ENCODE measurements at places on chromosomes 2 and 18.

DNA sequence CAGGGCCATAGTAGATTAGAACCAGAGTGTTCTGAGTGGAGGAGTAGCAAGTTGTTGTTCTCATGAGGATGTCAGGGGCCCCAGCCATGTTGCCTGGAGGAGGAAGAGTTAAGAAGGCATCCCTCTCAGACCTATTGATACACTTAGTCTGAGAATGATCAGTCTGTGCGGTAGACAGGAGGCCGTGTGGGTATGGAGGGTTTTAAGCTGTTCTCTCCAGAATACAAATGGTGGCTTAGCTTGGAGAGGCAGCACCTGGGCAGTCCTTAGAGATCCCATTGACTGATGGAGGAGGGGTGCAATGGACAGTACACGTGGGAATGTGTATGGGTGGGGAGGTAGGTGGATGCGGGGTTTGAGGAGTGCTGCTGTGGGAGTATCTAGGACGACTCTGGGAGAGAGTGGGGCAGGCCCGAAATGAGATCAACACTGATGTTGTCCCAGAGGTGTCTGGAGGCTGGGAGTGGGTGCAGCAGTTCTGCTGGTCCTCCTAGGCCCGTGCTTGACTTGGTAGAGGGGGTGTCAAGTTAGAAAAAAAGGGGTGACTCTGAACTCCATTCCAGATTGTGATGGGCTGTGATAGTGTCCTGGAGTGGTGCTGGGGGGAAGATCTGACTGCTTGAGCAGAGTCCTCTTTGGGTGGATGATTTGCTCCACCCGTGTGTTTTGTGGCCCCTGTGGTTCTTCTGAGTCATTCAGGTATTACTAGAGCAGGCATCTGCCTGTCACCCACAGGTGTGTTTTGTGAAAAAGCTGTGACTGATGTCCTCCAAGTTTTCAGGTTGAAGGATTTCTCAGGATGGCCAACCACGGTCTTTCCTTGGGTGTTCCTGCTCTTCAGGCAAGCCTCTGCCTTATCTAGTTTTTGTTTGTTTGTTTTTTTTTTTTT, 44.7 kb downstream of the C2orf42 start:
- DNase-seq, result no peak

- DNase-seq, result no peak
Observed at GRCh38 chr2:237909075-237909695, 49.8 kb downstream of the RAMP1 start.

- no peak for DNase-seq
Observed at GRCh38 chr2:167764772-167765341, 482.5 kb downstream of the STK39 start.

DNA sequence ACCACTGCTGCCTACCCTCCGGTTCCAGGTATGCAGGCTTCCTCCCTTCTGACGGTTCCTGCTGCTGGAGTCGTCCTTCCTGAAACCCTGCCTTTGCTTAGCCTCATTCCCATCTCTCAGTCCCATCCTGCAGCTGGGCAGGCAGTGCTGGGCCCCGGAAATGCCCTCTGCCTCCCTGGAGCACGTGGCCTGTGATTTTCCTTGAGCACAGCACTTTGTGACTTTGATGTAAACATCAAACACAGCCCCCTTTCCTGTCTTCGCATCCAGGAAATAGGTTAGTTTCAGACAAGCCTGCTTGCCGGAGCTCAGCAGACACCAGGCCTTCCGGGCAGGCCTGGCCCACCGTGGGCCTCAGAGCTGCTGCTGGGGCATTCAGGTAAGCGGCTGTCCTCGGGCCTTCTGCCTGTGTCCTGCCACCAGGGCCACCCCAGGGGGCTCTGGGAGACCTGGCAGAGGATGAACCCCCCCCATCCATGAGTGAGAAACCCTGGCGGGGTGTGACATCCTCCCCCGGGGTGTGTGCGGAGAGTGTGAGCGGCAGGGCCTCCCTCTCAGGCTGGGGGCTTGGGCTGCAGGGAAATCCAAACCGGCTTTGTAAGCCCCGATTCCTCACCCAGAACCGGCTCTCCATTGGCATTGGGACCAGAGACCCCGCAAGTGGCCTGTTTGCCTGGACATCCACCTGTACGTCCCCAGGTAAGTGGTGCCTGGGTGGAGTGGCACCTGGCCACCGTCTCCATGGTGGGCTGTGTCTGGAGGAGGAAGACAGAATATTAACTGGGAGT, at the start of gene ZAP70:
TSS of gene ZAP70 (plus strand) at position 281 of the 788 bp plus-strand sequence. CDS start 10,461 bp downstream, outside the sequence.
- peak; percentile 10 for DNase-seq

DNA sequence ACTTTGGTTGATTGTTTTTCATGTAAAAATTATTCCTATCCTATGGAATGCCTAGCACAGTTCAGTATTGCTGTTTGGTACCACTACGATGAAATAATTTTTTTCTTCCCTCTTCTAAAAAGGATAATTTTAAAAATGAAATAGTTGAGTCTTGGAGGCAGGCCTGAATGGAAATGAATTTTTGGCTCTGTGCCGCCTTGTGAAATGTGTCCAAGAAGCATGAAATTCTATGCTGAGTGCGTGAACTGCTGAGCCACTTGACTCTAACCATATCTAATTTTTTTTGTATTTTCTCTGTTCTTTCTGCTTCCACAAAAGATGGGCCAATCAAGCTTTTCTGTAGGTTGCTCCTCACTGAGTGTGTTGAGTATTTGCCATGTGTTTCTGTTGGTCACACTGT, 95.0 kb downstream of the PRPF40A start:
- DNase-seq, result no peak

DNA sequence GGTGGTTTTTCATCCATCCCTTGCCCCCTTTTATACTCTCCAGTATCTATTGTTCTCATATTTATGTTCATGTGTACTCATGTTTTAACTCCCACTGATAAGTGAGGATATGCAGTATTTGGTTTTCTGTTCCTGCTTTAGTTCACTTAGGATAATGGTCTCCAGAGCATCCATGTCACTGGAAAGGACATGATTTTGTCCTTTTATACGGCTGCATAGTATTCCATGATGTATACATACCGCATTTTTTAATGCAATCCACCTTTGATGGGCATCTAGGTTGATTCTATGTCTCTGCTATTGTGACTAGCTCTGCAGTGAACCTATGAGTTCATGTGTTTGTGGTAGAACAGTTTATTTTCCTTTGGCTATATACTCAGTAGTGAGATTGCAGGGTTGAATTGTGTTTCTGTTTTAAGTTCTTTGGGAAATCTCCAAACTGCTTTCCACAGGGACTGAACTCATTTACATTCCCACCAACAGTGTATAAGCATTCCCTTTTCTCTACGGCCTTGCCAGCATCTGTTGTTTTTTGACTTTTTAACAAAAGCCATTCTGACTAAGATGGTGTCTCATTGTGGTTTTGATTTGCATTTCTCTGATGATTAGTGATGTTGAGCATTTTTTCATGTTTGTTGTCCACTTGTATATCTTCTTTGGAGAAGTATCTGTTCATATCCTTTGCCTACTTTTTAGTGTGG, 420.2 kb downstream of the THSD7B start:
- DNase-seq, result no peak

DNA sequence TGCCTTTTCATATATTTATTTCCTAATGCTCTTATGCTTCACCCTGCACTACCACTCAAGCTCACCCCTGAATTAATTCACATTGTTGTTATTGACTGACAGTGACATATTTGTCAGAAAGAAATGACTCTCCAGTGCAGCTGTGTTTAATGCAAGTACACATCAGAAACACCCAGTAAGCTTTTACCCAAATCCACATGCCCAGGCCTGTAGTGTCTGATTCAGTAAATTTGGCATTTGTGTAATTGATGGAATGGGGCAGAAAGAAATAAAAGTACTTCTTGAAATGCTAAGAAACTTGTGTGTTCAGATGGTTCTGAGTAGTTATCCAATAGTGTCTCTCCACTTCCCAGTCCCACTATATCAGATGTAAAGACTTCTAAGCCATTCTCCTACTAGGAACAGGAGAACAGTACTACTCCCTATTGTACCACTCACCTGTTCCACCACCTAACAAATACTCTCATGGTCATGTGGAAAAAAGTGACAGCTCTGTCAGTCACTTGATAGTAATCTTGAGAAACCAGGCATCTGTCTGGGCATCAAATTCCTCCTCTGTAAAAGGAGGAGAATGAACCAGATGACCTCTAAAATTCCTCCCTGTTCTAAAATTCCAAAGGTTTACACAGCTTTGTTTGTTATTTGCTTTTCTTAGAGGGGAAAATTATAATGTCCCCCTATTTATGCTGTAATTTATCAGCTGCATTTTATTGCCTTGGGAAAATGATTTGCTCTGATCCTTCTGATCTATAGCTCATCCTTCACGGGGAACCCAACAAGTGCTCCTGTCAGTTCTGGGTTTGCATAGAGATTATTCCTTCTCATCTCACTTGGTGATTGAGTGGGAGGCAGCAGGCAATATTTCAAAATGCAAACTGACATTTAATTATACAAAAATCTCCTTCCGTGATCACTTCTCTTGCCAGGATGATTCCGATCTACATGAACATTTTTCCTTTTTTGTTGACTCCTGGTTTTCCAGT, 70.9 kb downstream of the ZNF385B start:
- DNase-seq, result no peak

GRCh38 chr18:45291621-45292615, 323.4 kb upstream of the SLC14A2 start:
- DNase-seq, result no peak

GRCh38 chr2:160952464-160953254, 207.6 kb upstream of the TANK start:
- no peak for DNase-seq

GRCh38 chr2:118983133-118983532, 41.1 kb downstream of the MARCO start:
- no peak for DNase-seq

DNA sequence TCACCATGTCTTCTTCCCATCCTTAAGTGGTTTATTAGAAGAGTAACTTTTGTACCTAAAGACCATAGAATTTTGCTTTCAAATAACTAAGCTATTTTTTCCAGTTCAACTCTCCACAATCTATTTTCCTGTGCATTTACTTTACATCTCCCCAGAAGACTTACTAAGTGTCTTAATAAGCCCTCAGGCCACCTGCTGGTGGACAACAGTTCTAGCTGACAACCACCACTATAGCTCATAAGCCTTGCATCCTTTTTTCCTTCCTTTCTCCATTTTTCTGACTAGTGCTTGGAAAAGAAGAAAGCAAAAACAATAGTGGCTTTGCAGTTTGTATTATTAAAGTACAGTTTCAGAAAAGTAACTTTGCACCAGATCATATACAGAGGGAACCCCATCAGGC, 149.5 kb upstream of the TMEM200C start:
- no peak for DNase-seq

GRCh38 chr2:240915526-240916341, 9.6 kb downstream of the CROCC2 start:
- no peak for DNase-seq

DNA sequence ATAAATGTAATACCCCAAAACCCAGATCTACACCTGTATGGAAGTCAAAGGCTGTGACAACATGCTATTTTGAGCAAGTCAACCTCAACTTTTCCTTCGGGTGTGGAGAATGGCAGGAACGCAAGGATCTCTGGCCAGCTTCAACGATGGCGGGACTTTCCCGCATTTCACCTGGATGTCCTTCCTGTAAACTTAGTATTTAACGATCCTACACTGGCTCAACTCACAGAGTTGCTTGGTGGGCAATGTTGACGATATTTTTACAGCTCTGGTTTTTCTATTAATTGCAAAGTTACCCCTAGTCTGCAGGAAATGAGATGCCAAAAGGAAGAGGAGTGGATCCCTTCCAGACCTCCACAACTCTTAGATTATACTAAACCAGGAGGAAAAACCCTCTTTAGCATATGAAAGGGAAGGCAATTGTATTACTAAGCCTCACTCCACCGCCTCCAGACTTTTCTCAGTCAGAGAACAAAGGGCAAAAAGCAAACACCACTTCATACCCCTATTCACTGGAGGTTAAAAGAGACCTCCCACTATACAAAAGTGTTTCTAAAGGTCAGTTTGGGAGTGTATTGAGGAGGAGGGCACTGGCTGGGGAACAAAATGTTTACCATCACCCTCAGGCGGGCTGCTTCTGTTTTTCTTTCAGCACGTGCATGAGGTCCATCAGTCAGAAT, 56.5 kb upstream of the ACVR1 start:
- DNase-seq, result no peak

- no peak for DNase-seq
Observed at GRCh38 chr2:235898766-235899165, 269.4 kb downstream of the GBX2 start.

DNA sequence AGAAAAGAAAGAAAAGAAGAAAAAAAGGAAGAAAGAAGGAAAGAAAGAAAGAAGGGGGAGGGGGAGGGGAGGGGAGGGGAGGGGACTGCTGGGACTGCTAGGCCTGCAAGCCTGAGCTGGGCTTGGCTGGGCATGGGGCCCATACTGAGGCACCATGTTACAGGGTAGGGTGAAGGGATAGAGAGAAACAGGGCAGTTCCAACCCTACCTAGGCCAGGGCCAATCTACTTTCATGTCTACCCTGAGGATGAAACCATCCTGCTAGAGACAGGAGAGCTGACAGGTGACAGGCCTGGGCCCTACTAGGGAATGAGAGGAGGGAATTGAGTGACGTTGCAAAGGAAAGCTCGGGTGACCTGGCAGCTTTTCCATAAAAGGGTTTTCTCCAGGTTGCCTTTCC, 41.7 kb downstream of the TEX44 start:
- no peak for DNase-seq

- DNase-seq, result no peak
Observed at GRCh38 chr2:41698678-41699422, 349.0 kb upstream of the PKDCC start.

DNA sequence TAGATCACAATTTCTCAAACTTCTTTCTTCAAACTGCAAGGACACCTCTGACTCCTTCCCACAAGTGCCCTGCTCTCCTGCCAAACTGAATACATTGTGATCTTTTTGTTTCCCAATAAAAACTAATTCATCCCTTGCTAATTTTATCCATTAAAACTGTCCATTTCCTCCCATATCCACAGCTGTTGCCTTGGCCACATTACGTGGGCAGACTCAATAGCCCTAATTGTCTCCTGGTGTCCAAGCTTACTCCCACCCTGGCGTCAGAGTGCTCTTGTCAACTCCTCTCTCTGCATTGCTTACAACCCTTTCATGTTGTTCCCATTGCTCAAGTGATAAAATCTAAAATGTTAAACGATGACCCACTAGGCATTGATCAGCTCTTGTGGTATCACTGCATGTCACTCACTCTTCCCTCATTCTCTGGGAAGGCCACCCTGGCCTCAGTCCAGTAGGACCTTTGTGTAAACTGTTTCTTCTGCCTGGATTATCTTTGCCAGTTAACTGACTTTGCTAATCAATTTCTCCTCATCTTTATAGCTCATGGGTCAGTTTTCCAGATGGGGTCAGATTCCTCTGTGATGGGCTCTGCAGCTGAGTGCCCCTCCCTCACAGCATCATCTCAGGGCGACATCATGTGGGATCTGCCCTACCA, 525.0 kb downstream of the SLC4A3 start:
- no peak for DNase-seq
